ENCODE measurements at places on chromosomes 12 and 14. TPM values are rescaled to one million over a fixed set of nuclear protein-coding genes. Genes with fewer than 3 reads are reported as not detected.

The SLC25A29 gene
- total RNA-seq: 18.8 TPM

The CMKLR1 gene
- total RNA-seq: not detected

The ACSM4 gene
- not detected for total RNA-seq

The PDZRN4 gene
- not detected for total RNA-seq

GRCh38 chr14:103137689-103138300 is 14.5 kb downstream of the TNFAIP2 start:
- no peak for DNase-seq

DNA sequence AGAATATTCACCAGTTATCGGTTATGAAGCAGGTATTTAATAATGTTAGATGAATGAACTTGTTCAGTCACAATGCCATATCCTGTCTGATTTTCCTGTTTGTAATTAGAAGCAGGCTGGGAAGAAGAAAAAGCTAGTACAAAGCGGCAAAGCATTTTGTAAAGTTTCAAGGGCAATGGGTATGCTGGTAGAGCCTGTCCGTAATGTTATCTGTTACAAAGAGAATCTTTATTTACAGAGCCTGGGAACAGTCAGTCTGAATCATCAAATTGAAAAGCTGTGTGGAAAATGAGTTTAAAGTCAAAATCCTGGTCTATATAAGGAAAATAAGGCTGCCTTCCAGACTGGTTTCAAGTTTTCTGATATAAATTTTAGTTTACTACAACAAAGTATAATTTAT is 40.5 kb downstream of the PARP11 start:
- DNase-seq: no peak

- DNase-seq: no peak
Measured at GRCh38 chr14:61113561-61114225, 132.6 kb downstream of the SLC38A6 start.

DNA sequence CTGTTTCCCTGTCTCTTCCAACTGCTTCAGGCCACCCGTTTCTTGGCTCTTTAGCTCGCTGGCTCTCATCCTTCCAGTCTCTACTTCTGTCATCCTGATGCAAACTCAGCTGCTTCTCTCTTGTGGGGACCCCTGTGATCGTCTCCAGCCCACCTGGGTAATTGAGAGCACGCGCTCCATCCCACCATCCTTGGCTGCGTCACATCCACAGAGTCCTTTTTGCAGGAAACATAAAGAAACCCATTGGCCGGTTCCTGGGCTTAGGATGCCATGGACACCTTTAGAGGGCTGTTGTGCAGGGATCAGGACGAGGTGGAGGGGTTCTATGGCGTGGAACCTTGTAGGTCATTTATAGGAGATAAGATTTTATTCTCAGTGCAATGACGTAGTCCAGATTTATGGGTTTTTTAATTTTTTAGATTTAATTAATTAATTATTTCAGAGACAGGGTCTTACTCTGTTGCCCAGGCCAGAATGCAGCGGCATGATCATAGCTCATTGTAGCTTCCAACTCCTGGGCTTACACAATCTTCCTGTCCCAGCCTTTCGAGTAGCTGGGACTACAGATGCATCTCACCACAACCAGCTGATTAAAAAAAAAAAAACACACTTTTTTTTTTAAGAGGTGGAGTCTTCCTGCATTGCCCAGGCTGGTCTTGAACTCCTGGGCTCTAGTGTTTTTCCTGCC is 82.6 kb downstream of the CCDC92 start:
- no peak for DNase-seq

- peak; percentile 52 for DNase-seq
Measured at GRCh38 chr14:88492272-88493089, 62.3 kb downstream of the PTPN21 start.
